Stimulated activated CD8-positive, alpha-beta memory T cell treated with anti-CD3 and anti-CD28 coated beads, Interleukin-15, amount 100 ng/mL, for 24 hours (primary cell): ENCODE measurements at places on chromosomes 5 and 9.
A peak's percentile ranks its signal among the peaks of the same experiment; 100 is the strongest.

- DNase-seq = no peak
These were observed 188.7 kb downstream of the DENND1A start for GRCh38 chr9:123741214-123741613.

DNA sequence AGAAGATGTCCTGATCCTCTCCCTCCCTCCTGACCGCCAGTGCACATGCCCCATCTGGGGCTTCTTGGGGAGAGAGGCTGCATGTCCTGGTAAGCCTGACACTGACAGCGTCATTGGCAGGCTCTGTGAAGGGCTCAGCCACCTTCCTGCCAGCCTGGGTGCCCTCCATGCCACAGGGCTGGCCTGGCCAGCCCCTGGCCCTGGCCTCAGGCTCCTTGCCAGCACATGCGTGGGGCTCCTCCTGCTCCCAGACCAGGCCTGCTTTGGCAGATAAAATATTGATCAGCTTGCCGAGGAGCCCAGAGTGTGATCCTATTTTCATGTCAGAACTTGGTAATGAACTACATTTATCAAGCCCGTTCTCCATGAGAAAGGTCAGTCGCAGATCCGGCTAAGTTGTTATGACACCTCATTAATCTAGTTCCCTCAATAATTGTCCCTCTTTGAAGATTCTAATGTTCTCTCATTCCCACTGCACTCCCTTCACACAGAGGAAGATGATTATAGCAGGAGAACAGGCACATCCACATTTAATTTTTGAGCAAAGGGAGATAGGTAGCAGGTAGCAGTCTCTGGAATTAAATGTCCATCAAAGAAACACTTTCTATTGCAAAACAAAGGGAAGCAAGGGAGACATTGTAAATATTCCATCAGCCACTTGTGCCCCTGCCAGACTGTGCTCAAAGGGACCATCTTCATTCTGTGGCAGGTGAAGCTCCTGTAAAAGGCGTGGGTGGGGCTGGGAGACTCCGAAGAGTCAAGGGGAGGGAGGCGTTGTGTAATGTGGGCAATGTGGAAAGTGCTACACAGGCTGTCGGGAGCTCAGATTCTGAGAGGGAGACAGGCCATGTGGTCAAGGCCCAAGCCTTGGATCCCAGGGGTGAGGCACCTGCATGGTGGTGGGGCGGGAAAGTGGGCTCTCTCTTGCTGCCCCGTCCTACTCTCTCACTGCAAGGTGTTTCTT is 272.0 kb downstream of the HSPA4 start:
- no peak for DNase-seq

- no peak for DNase-seq
These were observed 470.7 kb downstream of the CDK5RAP2 start for GRCh38 chr9:120109242-120109641.

- peak; percentile 19 for DNase-seq
These were observed 142.3 kb downstream of the SMARCA2 start for GRCh38 chr9:2157277-2158110.

DNA sequence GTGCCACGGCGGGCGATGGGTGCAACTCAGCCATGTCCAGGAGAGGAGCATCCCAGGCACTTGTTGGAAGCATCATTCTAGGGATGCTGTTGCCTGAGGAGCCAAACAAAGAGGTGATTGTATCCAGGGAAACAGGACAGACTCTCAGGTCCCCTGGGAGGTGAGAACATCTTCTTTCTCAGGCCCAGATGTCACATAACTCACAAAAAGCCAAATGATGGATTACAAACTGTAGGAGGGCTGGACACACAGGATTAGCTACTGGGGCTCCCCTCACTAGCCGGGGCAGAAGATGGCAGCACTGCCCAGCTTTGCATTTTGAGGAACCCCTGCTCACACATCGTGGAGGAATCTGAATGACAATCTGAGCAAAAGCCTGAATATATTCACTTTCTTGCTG is 64.7 kb upstream of the NFIL3 start:
- DNase-seq = no peak

DNA sequence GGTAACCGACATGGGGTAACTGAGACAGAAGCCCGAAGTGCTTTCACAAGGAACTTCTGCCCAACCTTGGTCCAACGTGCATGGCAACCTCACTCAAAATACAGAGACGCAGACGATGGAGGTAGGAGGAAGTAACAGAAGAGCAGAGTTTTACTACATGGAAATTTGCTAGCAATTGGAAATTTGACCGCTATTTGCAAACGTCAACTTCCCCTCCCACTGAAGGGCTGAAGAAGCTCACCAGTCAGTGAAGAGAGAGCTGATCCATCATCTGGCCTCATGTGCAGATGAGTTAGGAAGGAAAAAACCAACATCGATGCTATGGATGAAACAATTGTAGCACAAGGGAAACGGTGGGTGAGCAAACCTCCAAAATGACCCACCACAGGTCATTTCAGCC is 196.7 kb downstream of the RGS3 start:
- no peak for DNase-seq

- no peak for DNase-seq
These were observed 15.5 kb downstream of the AKNA start for GRCh38 chr9:114371973-114372917.

- DNase-seq = no peak
These were observed 50.9 kb upstream of the TUT7 start for GRCh38 chr9:86405086-86405491.

DNA sequence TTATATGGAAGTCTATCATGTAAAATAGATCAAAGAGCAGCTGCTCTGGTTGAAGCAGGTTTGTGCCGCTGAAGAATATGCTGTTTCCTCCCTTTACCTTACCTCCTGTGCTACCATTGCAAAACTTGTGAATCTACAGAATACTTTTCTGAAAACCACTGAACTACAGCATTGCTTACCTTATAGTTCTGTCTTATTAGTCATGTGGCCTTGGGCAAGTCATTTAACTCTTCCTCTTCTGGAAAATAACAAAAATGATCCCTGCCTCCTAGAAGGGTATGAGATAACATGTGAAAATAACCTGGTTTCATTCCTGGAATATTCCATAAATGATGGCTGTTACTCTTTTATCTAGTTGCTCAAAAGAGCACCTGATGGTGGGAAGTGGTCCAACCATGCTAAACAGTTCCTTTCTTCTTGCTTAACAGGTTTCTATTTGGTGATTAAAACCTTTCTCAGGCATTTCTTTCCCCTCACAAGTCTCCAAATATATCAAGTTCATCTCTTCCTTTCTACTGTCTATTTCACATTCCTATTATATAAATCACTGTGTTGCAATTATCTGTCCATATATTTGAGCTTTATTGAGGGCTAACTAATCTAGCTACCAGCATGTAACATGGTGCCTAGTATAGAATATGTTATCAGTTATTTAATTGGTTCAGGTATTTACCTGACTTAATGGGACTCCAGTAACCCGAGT is 15.0 kb downstream of the TRIM32 start:
- DNase-seq = no peak

GRCh38 chr5:95711501-95712346 is 19.4 kb upstream of the RHOBTB3 start:
- DNase-seq = no peak

GRCh38 chr9:115733318-115734110 is 420.1 kb upstream of the PAPPA start:
- no peak for DNase-seq

- no peak for DNase-seq
These were observed 9.0 kb upstream of the NSD1 start for GRCh38 chr5:177124486-177124991.
